Spinal cord (tissue), 10 donors: ENCODE measurements at places on chromosomes 4 and X. TPM values are rescaled to one million over a fixed set of nuclear protein-coding genes. Genes with fewer than 3 reads are reported as not detected.

The REPS2 gene
- total RNA-seq, result 35.1 TPM

The SPATA4 gene
- total RNA-seq, result 1.1 TPM

The LARP1B gene
- total RNA-seq, result 34.9 TPM

The TRAPPC11 gene
- 53.0 TPM for total RNA-seq

The UNC5C gene
- 33.2 TPM for total RNA-seq

- no peak for DNase-seq
These were observed 8.4 kb downstream of the ZNF280C start for GRCh38 chrX:130260316-130260715.

- no peak for DNase-seq
These were observed 108.0 kb downstream of the ITM2A start for GRCh38 chrX:79259073-79259689.

DNA sequence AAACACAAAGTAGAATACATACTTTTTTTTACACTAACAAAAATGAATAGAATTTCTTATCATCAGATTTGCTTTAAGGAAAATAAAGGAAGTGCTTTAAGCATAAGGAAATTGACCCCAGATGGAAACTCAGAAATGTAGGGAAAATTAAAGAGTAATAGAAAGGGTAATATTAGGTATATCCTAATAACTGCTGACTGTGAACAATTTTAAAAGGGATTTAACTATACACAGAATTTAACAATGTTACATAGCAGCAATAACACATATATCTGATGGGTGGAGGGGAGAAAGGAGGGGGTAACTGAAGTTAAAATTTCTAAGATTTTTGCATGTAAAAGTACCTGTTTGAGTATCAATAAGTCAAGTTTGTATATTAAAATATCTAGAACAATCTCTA is 8.6 kb downstream of the CDKL2 start:
- no peak for DNase-seq

DNA sequence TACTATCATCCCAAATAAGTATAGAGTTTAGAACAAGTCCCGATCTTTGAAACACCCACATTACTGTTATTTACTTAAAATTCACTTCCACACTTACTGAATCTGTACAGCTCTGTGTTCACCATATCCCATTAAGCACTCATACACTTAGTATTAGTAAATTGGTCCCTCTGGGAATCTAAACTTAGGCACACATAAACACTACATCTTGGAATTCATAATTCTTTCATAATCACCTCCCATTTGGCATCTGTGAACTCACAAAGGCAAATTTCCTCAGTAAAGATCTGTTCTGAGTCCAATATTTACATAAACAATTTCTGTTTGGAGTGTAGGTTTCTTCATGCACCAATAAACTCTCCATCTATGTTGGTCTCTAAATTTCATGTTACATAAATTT is 52.6 kb upstream of the PPARGC1A start:
- no peak for DNase-seq

GRCh38 chrX:155148724-155149537 is 67.3 kb upstream of the VBP1 start:
- no peak for DNase-seq

DNA sequence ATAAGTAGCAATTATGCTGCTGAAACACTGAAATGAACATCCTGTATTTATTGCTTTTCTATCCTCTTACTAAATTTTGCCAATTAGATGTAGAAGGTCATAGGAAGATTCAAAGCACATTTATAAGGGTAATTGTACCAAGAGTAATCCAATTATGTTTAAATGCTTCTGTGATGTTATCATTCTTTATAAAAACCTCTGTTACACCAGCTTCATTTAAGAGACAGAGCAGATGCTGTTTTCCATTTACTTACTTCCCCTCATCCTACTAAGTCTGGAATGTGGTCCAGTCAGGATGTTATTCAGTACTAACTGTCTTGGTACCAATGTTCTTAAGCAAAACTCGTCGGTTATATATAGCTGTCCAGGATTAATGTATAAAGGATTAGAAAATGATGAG is 539.6 kb downstream of the PDHA2 start:
- DNase-seq, result no peak

DNA sequence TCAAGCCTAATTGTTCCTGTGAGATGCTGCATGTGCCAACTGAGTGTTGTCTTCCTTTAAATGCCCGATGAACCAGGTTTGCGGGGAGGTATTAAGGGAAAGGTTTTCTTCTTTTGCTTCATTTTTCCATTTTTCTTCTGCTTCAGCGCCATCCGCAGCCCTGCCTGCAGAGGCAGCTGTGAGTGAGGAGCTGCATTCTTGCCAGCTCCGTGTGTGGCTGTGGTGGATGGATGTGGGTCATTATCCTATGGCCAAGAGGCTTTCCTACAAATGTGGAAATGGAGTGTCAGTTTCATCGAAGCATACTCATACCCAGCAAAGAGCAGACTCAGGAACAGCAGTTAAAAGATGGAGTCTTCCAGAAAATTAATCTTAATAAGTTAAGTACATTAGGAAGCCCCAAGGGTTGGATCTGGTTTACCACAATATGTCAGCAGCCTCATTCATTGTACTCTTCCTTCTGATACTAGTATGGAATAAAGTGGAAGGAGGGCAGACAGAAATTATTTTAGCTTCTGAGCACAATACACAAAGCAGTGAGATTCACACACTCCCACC is 37.6 kb downstream of the TNIP3 start:
- no peak for DNase-seq

DNA sequence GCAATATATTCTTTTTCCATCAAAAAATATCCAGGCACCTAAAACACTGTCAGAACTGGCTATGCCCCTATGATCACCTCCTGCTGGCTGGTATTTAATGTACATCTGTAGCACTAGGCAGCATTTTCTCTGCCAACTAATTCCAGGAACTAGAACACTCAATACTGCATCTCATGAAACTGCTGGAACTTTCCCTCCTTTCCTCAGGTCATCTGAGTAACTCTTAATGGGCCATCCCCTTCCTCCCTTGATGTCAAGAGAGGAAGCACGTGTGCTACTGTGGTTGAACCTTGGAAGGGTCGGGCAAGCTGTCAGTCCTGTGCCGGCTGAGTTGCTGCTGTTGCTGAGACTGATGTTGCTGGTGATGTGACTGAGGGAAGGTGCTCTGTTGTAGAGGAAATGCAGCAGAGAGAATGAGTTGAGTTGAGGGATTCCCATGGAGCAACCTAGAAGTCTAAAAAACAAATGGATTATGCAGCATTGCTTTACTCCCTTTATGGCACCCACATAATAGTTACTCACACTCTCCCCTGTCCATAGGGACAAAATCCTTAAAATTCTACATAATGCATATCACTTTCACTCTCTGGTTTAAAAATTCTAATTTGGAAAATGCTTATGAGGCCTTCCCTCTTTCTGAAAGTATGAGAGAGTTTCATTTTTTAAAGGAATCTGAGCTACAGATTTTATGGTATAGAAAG is 39.5 kb downstream of the TMEM165 start:
- no peak for DNase-seq

- peak; percentile 49 for DNase-seq
These were observed 34.0 kb upstream of the GNPDA2 start for GRCh38 chr4:44760142-44760898.

DNA sequence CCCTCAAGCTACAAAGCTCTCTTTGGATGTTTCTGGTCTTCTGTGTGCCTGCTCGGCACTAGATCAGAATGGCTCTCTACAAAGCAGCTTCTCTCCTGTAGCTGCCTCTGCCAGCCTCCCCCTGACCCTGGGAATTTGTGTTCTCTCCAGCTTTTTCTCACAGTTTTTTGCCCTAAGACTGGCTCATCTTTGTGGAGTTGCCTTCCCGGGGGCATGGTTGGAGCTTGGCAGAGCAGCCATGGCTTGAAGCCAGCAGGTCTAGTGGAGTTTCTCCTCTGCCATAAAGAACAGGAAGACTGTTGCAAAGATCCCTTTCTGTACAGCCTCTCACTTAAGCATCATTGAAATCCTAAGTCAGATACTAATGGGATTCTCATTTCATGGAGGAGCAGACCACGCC is 163.3 kb upstream of the MAMLD1 start:
- no peak for DNase-seq

GRCh38 chr4:172892300-172892699 is 276.3 kb upstream of the GALNT7 start:
- no peak for DNase-seq
